Tibial nerve (tissue), 4 donors: ENCODE measurements at places on chromosomes 5 and 9.

GRCh38 chr9:90842176-90842777 is 40.7 kb downstream of the SYK start:
- DNase-seq: no peak

DNA sequence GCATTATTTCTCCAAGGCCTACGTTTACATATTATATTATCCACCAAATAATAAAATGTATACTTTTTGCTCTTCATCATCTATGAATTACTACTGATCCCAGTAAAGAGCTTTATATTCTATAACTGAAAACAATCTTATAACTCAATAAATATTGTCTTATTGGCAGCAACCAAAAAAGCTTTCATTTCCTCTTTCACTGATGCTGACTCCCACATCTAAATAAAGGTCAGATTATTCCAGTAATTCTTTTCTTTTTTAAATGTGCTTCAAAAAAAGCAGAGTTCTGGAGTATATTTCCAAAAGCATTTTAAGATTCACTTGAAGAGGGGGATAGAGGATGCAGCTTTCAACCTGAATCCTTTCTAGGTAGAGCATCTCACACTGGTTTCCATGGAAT is 75.3 kb upstream of the NR4A3 start:
- no peak for DNase-seq

- no peak for DNase-seq
Observed at GRCh38 chr5:76724871-76725270, 8.9 kb downstream of the F2R start.

DNA sequence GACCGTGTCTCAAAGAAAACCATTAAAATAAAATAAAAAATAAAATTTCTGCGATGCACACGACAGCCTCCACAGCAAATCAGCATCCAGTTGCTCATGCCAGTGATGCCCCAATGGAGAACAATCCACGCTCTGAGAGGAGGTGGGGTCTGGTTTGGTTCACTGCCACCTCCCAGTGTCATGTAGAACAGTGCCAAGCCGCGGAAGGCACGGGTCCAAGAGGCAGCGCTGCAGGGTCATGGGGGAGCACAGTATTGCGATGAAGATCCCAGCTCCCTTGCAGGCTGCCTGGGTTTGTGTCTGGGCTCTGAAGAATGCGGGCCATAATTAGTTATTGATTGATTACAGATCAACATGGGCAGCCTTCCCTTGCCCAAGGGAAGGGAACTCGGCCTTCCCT is 6.1 kb upstream of the CACFD1 start:
- DNase-seq: no peak

- no peak for DNase-seq
Observed at GRCh38 chr9:3528451-3528850, 2.6 kb upstream of the RFX3 start.

- no peak for DNase-seq
Observed at GRCh38 chr9:7799944-7800285, 337 bp upstream of the DMAC1 start.

GRCh38 chr5:176792655-176793342 is 17.6 kb upstream of the UNC5A start:
- no peak for DNase-seq

GRCh38 chr5:127290946-127291693 is 524 bp downstream of the MEGF10 start:
- DNase-seq: no peak

- DNase-seq: peak; percentile 43
Observed at GRCh38 chr9:134243778-134244467, 79.6 kb upstream of the RNU6ATAC start.
